NCI-H524 (cell line): ENCODE measurements at places on chromosomes 6 and 20.

- no peak for DNase-seq
These were observed 509.9 kb upstream of the ID4 start for GRCh38 chr6:19327241-19327640.

- DNase-seq: no peak
These were observed 12.7 kb upstream of the APMAP start for GRCh38 chr20:25005220-25005619.

- DNase-seq: no peak
These were observed 51.7 kb downstream of the FAM50B start for GRCh38 chr6:3900744-3901336.

DNA sequence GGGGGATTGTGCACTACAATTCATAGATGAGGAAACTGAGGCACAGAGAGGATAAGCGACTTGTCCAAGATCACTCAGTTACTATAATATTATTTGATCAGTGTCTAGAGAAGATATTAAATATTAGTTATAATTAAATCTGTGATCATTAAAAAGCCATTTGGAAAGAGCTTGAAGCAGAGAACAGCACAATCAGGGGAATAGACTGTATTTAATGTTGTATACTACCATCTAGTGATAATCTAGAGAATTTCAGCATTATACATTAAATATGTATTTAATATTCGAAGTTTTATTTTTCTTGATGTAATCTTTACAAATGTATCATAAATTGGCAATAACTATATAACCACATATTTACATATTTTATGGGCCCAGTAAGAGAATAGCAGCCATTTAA, 20.1 kb upstream of the MTCL3 start:
- no peak for DNase-seq

DNA sequence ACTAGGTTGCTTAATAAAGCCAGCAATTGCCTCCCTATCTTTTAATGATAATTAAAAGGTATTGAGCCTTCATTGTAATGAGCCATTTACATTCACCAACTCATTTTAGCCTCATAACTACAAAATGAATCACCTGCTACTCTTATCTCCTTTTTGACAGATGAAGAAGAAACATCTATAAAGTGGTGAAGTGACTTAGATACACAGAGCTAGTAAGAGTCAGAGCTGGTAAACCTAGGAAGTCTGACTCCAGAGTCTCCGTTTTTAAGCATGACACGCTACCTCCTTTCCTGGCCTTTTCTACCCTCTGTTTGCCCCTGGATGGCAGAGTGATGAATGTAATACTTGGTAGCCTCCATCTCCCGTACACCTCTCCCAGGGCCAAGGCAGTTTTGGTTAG, 93.5 kb downstream of the SPTLC3 start:
- DNase-seq: no peak

GRCh38 chr6:106674541-106675229, 45.3 kb downstream of the QRSL1 start:
- no peak for DNase-seq

DNA sequence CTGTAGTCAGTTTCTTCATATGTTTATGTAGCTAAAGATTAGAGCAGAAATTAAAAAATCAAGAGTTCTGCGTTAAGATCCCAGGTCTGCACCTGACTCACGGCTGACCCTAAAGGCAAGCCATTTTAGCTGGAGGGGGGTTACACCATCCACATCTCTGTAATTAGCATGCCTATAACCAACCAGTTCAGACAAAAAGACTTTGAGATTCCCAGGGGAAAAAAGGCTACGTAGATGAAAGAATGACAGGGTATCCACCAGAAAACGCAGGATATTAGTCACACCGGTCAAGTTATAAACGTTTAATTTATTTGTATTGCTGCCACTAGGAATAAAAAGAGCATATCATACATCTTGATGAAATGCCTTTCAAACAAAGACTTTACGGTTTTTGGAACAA, 299.1 kb downstream of the FOXC1 start:
- DNase-seq: no peak

DNA sequence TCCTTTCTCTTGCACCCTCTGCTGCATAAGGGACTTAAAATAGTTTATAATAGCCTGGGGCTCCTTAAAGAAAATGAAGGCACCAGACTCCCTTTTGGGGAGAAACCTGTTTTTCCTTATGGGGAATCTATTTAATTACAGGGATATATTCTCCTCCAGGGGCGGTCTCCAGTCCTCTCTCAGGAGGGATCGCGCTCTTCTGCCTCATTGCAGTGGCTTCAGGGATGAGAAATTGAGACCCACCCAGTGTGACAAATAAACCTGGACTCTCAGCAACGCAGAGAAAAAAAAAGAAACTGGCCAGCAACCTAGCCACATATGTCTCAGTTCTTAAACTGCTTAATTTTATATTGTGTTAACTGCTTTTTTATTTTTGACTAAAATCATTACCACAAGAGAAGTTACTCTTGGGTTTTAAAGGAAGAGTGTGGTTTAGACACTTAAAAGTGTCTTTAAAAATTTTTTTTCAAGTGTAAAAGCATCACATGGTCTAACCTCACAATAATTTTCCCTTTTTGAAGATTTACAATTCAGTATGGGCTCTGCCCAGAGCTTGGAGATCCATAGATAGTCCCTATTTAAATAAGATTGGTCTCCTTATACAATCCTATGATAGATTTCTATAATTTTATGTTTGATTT, 11.7 kb upstream of the GOPC start:
- DNase-seq: no peak

DNA sequence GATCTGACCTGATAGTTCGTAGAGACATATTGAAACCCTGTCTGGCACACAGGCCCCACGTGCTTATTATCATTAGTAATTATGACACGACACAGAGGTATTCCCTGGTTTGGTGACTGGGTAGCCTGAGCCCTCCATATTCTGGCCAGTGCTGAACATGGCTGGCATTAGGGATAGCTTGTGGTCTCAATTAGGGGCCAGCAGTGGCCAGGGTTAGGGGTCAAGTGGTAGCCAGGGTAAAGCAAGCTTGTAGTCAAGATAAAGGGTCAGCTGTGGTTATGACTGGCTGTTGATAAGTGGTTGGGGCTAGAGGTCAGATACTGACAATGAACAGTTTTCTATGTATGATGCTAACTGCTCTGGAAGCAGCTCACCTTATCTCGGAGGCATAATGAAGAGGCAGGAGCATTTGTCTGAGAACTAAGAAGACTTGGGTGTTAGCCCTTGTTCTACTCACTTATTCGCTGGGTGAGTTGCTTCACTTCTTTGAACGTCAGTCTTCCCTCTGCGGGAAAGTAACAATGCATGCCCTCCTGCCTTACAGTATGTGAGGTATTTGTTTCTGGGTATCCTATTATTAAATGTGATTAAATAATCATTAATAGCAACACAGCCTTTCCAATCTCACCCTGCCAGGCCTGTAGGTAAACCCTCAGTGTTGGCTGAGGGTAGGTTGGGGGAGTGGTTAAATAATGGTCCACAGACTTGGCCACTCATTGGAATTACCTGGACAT, 66.7 kb downstream of the VEGFA start:
- no peak for DNase-seq

DNA sequence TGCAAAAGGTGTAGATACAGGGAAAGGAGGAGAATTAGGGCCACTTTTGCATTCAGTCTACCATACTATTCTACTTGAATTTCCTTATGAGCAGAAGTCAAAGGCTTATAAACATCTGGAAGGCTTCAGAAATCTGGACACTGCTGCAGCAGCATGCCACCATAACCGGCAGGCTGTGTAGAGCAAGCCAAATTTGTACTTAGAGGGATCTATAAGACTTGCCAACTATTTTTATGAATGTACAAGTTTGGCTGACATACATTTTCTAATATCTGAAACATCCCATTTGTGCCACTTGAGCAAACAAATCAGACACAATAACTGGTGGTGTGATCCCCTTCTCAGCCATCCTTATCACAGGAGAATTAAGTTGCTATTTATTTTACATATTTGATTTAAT, 14.0 kb upstream of the PLCB1 start:
- no peak for DNase-seq

DNA sequence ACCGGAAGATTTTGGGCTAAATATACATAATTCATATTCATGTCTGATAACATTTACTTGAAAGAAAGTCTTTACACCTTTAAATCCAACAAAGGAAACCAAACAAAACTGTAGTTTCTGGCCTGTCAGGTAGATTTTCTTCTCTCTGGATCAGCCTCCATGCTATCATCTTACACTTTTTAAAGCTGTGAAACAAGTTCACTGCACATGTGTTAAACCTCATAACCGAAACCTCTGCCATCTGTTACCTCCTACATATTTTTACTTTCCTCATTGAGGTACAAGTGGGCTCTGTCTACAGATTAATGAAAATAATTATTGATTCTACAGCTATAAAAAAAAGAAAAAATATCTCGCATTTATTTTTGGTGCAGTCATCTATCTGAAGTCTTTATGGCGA, 149.9 kb downstream of the RALGAPA2 start:
- peak; percentile 95 for DNase-seq

GRCh38 chr6:167712731-167713475, 113.8 kb upstream of the AFDN start:
- DNase-seq: no peak

GRCh38 chr20:63173552-63174191, 42.3 kb downstream of the YTHDF1 start:
- no peak for DNase-seq
